Effector CD4-positive, alpha-beta T cell (primary cell): ENCODE measurements at places on chromosomes 3 and 15.

DNA sequence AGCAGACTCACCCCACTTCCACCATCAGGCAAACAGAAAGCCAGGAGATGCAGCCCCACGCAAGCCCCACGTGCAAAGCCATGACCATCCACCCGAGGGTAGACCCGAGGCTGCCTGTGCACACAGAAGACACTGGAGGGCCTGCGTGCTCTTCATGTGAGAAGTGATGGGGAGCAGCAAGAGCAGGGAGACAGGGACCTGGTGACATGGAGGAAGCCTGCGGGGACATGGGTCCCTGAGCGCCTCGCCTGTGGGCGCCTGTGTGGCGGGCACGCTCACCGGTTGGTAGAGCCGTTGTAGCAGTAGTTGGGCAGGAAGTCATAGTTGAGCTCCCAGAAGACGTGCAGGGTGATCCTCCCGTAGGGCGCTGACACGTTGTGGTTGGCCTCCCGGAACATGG, 65.0 kb downstream of the NIPA2 start:
- no peak for DNase-seq

- no peak for DNase-seq
These were observed 982 bp upstream of the GABPB1 start for GRCh38 chr15:50355980-50356379.

GRCh38 chr3:161413127-161413854, 42.0 kb upstream of the SPTSSB start:
- no peak for DNase-seq

DNA sequence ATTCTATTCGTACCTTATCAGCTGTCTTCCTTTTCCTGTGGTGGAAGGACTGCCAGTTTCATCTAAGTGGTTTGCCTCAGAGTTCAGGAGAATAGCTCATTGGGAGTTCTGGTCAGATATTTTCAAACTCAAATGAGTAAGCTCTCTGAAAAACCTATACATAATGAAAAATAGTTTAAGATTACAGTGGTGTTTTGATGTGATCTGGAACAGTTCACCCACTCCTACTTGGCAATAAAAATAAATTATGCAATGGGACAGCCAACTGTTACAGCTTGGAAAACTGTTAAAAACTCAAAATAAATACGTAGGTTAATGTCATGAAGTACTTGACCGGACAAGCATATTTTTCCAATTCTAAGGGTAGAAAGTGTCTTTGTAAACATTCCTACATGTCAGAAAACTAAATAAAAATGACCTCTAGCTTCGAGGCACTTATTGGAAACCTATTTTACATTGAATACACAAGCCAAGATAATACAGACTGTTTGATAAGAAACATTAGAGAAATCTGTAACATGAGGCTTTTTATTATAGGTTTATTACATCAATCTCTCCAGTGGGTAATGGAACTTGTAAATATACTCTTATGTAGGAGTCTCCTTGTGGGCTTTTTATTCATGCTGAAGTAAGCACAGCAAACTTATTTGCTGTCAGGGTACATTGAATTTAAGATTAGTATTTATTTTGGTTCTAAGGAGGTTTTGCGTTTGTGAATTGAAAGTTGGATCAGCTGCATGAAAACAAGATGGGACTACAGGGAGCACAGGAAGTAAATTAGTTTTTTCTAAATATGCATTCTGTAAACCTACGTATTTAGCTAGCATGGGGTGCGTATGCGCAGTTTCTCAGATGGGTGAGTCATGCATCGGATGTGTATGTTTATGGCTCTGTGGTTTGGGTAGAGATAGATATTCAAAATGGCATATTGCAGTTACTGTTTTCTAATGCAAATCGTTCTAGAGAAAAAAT, 453.1 kb downstream of the IL5RA start:
- DNase-seq, result no peak

DNA sequence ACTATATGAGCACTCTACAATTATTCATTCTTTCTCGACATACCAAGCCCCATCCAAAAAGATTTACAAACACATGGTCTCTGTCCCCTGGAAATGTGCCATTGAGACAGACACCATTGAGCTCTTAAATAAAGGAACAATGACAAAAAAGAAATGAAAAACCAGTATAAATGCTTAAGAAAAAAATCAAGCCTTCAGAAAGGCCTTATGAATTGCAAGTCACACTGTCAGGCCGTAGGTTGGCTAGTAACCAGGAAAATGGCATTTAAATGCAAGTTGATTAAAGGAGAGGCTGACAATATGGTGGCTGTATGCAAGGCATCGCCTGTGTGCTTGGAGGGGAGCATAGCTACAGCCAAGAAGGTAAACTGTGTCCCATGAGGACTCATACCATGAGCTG, 49.7 kb downstream of the SRGAP3 start:
- no peak for DNase-seq

GRCh38 chr3:159857840-159858239, 130.8 kb upstream of the IL12A start:
- DNase-seq, result no peak

DNA sequence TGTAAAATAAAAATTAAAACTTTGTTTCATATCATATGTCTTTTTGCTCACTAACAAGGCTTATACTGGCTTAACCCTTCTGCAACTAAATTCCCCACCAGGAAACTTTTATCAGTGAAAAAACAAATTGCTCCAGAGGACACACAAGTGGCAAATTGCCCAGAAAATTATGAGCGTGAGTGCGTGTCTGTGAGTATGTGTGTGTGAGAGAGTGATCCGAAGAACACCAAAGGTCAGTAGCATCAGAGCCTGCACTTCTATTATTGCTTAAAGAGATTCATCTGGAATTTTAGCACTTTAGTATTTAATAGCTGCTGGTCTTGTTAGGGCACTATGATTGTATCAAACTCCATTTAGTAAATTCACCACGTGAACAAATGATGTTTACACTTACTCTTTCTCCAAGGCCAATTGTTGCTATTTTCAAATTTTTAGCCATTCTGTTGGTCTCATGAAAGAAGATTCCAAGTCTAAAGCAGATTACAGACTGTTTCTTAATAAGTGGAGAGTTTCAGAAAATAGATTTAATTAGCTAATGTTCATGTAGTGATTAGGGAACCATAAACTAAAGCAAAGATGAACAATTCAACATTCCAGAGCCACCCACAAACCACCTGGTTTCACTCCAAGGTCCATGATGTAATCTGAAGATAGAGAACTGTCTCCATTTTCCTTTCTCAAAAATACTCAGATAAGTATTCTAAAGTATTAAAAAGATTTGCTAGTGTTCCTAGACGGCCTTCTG, 91.1 kb upstream of the IL12A start:
- no peak for DNase-seq

- DNase-seq, result no peak
These were observed 40.0 kb downstream of the ZXDC start for GRCh38 chr3:126435456-126436315.

GRCh38 chr3:176767385-176767784, 429.9 kb downstream of the TBL1XR1 start:
- DNase-seq, result no peak

GRCh38 chr3:186235554-186235953, 126.5 kb downstream of the DGKG start:
- no peak for DNase-seq

DNA sequence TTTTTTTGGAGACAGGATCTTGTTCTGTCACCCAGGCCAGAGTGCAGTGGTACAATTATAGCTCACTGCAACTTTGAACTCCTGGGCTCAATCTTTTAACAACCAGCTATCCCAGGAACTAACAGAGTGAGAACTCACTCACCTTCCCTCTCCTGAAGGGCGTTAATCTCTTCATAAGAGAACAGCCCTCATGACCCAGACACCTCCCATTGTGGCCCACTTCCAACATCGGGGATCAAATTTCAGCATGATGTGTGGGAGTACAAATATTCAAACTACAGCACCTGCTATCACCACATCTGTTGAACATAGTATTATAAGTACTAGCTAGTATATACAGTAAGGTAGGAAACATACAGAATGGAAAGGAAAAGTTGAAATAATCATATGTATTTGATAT, 132.5 kb downstream of the DOCK3 start:
- no peak for DNase-seq

DNA sequence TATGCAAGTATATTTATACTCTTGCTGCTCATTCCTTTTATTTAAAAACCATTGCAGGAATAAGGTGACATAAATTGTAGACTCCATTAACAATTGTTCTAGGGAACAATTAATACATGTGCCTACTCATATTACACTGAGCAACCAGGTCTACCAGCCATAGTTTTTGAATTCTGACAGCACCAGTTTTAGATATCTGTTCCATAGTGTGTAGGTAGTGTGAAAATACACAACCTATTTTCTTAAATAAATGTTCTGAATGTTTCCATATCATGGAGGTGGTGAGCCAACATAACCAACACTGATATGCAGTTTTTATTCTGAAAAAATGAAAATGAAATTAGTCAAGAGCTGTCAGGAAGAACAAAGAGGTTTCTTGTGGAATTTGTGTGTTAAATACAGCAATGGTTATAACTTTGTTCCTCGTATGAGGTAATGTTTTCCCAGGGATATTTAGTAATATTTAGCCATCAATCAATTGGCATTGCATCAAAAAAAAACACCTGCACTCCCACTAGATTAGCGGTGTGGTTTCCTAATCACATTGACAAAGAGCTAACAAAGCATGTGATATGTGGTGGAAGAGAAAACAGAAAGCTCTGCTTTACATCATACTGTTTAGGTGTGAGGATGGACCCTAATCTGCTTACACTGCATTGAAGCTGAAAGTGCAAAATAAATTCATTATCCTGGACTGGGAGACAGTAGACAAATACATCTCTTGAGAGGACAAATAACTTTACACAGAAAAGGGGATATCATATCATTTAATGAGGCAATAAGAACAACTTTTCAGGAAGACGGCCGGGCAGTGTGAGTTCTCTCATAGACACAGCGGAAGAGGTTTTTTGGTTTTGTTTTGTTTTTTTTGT, 369.5 kb upstream of the THBS1 start:
- no peak for DNase-seq

GRCh38 chr3:39423436-39423970, 17.0 kb downstream of the RPSA start:
- DNase-seq, result no peak

- no peak for DNase-seq
These were observed 653.6 kb downstream of the NAALADL2 start for GRCh38 chr3:175512700-175513099.

- peak; percentile 4 for DNase-seq
These were observed 103.2 kb upstream of the BNIP2 start for GRCh38 chr15:59792359-59792758.

- DNase-seq, result no peak
These were observed 307.0 kb upstream of the THBS1 start for GRCh38 chr15:39273717-39274411.

- DNase-seq, result no peak
These were observed 69.1 kb downstream of the KBTBD8 start for GRCh38 chr3:67067251-67067650.

DNA sequence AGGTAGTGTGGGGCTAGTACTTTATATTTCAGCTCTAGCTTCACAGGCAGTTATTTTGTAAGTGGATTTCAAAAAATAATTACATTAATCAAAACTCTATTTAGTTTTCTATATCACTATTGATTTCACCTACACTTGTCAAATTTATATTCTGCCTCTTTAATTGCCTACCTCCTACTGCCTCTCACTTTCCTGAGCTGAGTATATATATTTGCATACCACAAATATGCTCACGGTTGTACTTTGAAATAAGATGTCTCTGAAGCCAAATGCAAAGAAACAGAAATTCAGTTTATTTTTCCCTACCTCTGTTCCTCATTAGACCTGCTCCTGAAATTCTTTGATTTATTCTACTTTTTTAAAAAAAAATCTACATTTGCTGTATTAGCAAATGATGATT, 309.3 kb upstream of the TGFBR2 start:
- DNase-seq, result no peak

GRCh38 chr3:4514916-4515315, 21.8 kb downstream of the ITPR1 start:
- no peak for DNase-seq

GRCh38 chr3:64355401-64355807, 130.1 kb upstream of the PRICKLE2 start:
- no peak for DNase-seq

- no peak for DNase-seq
These were observed 64.5 kb downstream of the FEM1B start for GRCh38 chr15:68341760-68342725.

DNA sequence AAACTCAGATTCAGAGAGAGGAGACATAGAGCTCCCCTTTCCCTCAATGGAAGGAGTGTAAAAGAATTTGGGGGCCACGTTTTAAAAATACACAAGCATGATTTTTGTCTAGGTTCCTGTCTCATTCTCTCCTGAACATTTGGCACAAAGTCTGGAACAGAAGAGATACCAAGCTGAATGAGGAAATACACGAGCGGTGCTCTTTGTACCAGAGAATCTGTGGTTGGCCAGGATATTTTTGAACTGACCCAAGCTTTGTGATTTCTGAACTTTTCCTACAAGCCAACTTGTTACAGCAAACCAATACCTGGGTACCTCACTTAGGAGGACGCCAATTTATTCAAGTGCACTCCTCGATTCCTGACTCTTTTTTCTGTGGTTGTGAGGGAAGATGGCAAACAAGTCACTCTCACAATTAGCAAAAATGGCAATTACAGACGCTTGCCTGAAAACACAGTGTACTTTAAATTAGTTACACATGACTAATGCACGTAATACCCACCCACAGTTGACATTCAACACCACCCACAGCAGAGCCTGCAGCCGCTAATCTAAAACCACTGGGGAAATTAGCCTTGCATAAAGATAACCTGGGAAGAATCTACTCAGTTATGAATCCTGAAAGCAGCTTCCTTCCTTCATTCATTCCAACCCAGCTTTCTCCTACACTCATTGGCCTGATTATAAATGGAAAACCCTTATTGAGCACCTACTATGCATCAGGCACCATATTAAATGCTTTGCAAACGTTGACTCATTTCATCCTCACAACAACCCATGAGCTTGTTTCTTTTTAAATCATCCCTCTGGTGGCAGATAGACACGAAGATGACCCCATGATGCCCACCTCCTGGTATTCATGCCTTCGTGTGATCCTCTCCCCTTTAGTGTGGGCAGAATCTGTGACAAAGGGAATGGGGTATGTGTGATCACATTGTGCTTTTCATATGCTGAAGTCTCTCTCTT, 293.5 kb downstream of the KBTBD8 start:
- DNase-seq, result no peak

GRCh38 chr3:160945336-160945735, 159.8 kb downstream of the B3GALNT1 start:
- DNase-seq, result no peak

DNA sequence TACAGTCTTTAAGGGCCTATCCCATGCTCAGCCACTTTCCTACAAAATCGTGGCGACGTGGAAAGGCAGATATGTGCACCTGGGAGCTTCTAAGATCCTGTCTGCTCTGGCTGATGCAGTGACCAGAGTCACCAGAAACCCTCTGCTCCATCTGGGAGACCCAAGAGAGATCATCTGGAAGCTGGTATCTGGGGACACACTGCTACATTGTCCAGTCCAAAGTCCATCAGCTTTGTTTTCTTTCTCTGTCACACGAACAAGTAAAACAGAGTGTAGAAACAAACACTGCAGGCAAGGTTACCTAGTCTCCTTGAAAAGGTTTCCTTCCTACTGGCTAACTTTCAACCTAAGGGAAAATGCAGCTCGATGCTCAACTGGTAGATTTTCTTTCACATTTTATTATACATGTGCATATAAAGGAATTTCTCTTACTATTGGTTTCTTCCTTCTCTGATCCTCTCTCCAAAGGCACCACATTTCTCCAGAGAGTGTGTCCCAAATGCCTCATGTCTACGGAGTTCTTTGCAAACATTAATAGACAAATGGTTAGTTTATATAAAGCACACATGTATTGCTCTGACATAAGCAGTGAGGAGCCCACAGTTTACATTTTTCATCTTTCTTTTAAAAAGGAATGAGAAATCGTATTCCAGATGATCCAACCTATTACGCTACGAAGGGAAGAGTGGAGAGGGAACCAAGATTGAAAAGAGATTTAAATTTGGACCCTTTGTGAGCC, 8.3 kb upstream of the GREM1 start:
- DNase-seq, result no peak

GRCh38 chr15:96972201-96972600, 641.7 kb downstream of the NR2F2 start:
- no peak for DNase-seq
